ENCODE measurements at places on chromosomes 4 and X.

DNA sequence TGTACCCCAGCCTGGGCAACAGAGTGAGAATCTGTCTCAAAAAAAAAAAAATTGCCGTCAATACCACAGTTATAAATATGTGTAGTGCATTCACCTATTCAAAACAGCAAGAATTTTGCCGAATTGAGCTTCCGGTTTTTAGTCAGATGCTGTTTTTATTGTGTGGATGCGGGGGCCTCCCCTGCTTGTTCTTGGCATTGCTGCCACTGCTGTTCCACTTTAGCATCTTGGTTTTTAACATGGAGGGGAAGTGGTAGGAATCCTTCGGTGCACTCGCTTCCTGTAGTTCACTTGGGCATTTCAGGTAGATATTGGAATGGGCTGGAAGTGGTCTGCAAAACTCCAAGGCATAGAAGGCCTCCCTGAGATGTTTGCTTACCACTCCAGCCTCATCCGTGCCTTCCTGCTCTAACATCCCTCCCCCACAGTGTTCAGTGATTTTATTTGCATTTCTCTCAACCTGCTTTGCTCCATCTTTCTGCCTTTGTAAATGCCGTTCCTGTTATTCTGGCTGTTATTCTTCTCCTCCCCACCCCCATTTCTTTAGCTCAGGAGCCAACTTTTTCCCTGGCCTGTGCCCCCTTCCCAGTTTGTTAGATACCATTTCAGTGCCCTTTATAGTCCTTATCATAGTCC lies 25.5 kb downstream of the MOB1B start:
- DNase-seq, result no peak

DNA sequence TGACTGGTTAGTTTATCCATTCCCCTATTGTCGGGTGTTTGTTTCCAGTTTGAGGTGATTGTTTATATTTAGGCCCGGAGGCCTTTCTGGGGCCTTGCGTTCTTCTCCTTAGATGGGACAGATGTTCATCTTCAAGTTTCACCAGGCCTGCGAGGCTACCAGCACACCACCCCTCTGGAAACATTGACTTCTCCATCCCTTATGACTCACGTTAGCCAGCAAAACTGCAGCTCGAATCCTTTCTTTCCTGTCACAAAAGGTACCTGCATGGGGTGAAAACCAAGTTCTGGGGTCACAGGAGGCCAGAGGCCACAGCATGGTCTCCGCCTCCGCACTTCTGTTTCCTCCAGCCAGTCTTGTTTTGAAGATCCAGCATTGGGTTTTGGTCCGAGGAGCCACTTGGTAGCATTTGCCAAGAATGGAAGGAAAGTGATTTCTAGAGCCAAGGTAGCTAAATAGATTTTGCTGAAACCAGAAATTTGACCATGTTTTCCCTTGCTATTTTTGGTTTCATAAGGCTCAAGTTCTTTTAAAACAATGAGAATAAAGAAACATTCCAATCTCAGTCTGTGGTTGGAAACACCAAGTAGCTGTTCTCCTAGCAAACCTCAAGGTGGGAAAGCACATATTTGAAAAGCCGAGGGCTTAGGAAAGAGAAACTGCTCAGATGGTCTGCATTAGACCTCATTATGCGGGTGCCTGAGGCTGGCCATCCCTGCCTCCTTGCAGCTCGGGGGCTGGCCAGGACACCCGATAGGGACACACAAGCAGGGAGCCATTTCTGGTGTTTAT lies 5.6 kb downstream of the NYX start:
- no peak for DNase-seq

DNA sequence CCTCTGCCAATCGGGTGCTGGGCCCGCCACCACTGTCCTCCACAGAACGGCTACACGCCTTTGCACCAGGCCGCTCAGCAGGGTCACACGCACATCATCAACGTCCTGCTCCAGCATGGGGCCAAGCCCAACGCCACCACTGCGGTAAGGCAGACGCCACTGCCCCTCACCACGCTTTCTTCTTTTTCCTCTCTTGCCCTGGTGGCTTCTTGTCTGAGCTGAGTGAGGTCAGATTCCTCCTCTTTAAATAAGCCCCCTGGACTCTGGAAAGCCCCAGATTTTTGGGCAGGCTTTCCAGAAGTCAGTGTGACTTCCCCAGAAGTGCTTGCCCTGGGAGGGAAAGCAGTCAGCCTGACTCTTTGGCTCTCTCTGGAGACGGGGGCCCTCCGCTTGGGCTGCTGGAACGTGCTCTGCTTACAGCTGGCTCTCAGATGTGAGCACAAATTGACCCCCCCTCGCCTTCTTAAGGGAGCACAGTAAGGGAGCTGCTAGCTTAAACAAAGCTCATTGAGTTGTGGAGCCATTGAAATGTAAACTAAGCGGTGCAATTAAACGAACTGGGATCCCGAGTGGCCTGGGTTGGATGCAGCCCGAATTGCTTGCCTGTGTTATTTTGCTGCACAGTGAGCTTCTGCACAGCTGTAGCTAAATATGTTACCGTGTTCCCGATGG lies 243.1 kb downstream of the ANK2 start:
- no peak for DNase-seq

DNA sequence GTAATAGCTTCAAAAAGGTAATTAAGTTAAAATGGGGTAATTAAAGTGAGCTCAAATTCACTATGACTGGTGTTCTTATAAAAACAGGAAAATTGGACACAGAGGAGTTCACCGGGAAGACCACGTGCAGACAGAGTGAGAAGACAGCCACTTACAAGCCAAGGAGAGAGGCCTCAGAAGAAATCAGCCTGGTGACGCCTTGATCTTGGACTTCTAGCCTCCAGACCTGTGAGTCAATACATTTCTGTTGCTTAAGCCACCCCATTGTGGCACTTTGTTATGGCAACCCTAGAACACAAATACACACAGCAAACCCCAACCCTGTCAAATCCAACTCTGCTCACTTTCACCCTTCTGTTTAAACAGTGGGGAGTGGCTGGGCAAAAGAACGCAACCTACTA lies 4.1 kb upstream of the CD38 start:
- DNase-seq, result no peak

DNA sequence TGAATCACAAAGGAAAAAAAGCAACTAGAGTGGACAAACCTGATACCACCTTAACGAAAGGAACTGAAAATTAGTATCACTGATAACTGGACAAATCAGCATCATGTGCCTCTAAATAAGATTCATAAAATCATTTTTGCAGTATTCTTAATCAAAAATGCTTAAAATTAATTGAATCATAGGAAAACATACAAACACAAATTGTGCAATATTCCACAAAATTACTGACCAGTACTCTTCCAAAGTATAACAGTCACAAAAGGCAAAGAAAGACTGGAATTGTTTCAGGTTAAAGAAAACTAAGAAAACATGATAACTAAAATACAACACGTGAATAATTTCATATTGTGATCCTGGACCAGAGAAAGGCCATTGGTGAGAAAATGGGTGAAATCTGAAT lies 27.1 kb downstream of the FBXW7 start:
- DNase-seq, result no peak

DNA sequence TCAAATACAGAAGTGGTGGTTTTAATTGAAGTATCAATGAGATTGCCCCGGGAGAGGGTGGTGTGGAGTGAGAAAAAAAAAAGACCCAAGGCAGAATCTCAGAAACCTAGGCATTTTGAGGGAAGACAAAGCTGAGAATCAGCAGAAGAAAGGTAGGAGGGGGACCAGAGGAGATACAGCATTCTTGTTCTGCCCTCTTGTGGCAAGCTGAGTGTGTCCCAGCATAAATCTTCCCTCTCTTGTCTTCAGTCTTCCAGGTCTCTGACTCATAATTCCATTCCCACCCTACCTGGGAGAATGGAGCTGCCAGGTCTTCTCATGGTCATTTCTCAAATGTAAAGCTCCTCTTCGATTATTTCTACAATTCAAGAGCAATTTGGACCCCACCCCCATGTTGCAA lies 32.7 kb upstream of the MAGED1 start:
- DNase-seq, result no peak

GRCh38 chr4:169485791-169486742 lies 126.3 kb downstream of the NEK1 start:
- no peak for DNase-seq

- no peak for DNase-seq
Observed at GRCh38 chrX:106898462-106898861, 4.7 kb downstream of the RIPPLY1 start.

- DNase-seq, result no peak
Observed at GRCh38 chrX:83759872-83760271, 101.1 kb upstream of the CYLC1 start.

GRCh38 chr4:9811806-9812205 lies 30.4 kb downstream of the DRD5 start:
- no peak for DNase-seq

DNA sequence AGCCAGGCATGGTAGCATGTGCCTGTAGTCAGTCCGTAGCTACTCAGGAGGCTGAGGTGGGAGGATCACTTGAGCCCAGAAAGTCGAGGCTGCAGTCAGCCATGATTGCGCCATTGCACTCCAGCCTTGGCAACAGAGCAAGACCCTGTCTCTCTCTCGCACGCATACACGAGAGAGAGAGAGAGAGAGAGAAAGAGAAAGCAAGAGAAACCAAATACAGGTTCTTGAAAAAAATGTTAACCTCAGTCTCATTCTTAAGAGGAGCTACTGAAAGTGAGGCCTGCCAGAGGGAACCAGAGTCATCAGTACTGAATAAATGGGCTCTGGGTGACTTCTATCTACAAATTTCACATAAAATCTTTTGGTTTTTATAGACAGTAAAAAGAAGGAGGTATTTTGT lies 42.9 kb downstream of the KIAA0232 start:
- DNase-seq, result no peak

DNA sequence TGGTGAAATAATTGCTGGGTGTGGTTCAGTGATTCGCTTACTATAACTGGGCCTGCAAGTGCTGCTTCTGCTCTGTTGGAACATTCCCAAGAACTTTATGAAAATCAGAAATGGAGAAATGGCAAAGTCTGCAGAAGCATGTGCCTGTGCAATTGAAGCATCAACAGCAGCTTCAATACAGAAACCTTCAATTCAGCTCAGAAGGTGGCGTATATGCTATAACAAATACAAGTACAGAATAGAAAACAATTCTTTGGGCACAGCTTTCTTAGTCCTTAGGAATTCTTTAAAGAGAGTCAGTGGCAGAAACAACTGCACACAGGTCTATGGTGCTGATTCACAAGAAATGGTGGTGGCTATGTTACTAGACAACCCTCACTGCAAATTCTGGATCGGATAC lies 18.0 kb upstream of the PDHA2 start:
- DNase-seq, result no peak

DNA sequence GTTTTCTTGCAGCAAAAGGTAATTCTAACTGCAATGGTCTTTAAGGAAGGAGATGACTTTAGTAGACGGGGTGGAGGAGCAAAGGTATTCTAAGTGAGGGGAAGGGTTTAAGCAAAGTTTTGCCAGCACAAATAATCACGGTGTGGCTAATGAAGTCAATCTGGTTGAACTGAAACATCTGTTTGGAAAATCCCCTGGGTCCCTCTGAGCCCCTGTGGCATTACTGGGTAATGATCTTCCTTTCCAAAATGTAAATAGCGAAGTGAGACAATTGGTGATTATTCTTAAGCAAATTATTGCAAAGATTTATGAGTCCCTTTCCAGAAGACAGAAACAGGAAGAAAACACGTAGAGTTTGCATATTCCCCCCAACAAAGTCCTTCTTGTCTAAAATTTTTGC lies 47.2 kb downstream of the FGFBP1 start:
- no peak for DNase-seq

- no peak for DNase-seq
Observed at GRCh38 chr4:61741327-61742096, 541.4 kb downstream of the ADGRL3 start.

GRCh38 chrX:155841232-155841631 lies 39.9 kb upstream of the VAMP7 start:
- no peak for DNase-seq

DNA sequence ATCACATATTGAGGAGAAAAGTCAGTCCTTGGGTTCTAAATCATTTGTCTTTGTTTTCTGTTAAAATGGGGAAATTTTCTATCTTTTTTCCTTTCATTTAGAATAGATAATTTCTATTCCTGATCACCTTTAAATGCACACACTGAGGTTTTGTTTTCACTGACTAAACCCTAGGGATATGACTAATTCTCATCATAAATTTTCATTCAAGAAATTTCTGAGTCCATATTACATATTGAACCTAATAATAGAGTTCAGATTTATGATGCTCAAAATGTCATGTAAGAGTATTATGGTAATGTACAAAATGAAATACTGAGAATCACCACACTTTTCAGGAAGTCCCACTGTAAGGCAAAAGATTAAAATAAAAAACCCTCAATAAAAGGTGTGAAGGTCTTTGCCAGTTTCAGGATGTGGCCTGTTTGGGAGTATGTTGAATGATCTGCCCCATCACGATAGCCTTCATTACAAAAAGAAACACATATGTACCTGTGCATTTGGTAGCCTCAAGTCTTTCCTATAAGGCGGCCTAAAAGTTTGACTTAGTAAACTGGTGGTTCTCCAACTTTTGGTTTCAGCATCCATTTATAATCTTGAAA lies 49.4 kb downstream of the LEF1 start:
- no peak for DNase-seq

DNA sequence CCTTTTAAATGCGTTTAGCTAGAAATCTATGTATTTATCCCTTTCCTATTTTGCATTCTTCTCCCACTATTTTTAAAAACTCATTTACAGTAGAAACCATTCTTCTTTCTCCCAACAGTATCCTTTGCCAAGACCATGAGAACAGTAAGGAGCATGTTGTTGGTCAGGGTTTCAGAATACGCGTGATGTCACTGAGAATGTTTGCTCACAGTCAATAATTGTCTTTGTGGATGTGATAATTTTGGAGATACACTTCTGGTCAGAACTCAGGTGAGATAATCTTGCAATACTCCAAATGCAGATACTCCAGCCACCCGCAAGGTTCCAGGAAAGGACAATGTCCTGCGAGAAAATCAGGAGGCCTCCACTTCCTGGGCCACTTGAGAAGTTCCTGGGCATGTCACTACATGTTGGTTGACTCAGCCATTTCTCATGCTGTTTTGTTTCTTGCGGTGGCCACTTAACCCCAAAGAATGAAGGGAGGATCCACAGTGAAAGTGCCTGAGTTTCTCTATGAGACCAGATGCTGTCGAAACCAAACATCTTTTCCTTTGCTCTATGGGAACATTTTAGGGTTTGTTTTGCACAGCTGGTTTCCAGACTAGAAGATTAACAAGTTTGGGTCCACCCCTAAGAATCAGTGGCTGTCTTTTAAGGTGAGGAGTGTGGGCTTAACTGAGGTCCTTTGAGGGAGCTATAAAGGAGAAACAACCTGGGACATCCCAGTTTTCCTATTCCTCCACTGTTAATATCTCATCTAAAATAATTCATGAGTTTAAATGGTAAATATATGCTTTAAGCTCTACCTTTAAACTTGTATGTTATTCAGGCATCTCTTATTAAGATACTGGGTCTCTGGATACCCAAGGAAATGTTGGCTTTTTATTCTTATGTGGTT lies 116.0 kb downstream of the SOWAHB start:
- DNase-seq, result no peak

- no peak for DNase-seq
Observed at GRCh38 chrX:66163849-66164411, at the start of gene HEPH. HEPH (plus strand) TSS chrX:66164247; CDS start chrX:66170571, 6,324 bp downstream.

DNA sequence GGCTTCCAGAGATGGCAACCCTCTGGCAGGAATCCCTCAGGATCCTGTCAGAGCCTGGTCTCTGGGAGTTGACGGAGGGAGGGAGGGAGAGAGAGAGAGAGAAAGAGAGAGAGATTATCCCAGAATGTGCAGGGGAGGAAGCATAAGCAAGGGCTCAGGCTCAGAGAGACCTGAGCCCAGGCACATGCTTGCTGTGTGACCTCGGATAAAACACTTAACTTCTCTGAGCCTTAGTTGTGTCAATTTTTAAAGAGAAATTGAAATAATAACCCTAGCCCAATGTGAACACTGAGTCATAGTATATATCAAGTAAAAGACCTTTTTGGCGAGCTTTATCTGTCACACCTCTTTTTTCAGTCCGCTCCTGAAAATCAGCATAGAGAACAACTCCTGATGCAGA lies 473 bp upstream of the USP51 start:
- no peak for DNase-seq

Measured in stimulated activated CD8-positive, alpha-beta memory T cell treated with anti-CD3 and anti-CD28 coated beads, Interleukin-7, amount 100 ng/mL, for 1 hour (primary cell).